Ovary (tissue), 10 donors: ENCODE measurements at places on chromosomes 3 and 15. TPM values are rescaled to one million over a fixed set of nuclear protein-coding genes. Genes with fewer than 3 reads are reported as not detected.
A peak's percentile ranks its signal among the peaks of the same experiment; 100 is the strongest.

GRCh38 chr3:122493296-122493695 is 21.4 kb downstream of the KPNA1 start:
- DNase-seq = no peak

The HRH1 gene
- 6.0 TPM for total RNA-seq

GRCh38 chr3:25603703-25604102 is 61.0 kb downstream of the TOP2B start:
- DNase-seq = no peak

The FETUB gene
- not detected for total RNA-seq

- no peak for DNase-seq
These were observed 43.9 kb downstream of the PXYLP1 start for GRCh38 chr3:141275511-141275910.

The TUBGCP4 gene
- 15.4 TPM for total RNA-seq

The LARP6 gene
- 22.9 TPM for total RNA-seq

- peak; percentile 52 for DNase-seq
These were observed 911 bp downstream of the RFTN1 start for GRCh38 chr3:16512435-16513140.

GRCh38 chr15:58360421-58361090 is 71.2 kb upstream of the LIPC start:
- no peak for DNase-seq

The GP5 gene
- 0.57 TPM for total RNA-seq

GRCh38 chr3:79514069-79514468 is 253.7 kb downstream of the ROBO1 start:
- DNase-seq = no peak

DNA sequence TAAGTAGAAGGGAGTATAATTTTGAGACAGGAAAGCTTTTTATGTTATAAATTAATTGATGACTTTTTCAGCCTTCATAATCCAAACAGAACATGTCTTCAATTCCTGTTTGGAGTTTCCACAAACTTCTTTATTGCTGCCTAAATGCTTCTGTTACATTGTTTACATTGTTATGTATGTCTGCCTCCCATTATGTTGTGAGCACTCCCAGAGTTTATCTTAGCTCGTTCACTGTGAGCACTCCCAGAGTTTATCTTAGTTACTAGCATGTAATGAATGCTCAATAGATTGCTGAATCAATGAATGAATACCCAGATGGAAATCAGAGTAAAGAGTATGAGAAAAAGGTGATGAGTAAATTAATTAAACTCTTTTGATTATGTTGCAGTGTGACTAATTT is 1178.0 kb downstream of the ROBO1 start:
- DNase-seq = no peak

The PPP1R14D gene
- not detected for total RNA-seq

The AGBL1 gene
- total RNA-seq = not detected

GRCh38 chr15:98177966-98178592 is 217.6 kb downstream of the ARRDC4 start:
- DNase-seq = no peak

- no peak for DNase-seq
These were observed 212.7 kb downstream of the PDZRN3 start for GRCh38 chr3:73411993-73412392.

- no peak for DNase-seq
These were observed 77.6 kb downstream of the EDEM1 start for GRCh38 chr3:5264896-5265770.

DNA sequence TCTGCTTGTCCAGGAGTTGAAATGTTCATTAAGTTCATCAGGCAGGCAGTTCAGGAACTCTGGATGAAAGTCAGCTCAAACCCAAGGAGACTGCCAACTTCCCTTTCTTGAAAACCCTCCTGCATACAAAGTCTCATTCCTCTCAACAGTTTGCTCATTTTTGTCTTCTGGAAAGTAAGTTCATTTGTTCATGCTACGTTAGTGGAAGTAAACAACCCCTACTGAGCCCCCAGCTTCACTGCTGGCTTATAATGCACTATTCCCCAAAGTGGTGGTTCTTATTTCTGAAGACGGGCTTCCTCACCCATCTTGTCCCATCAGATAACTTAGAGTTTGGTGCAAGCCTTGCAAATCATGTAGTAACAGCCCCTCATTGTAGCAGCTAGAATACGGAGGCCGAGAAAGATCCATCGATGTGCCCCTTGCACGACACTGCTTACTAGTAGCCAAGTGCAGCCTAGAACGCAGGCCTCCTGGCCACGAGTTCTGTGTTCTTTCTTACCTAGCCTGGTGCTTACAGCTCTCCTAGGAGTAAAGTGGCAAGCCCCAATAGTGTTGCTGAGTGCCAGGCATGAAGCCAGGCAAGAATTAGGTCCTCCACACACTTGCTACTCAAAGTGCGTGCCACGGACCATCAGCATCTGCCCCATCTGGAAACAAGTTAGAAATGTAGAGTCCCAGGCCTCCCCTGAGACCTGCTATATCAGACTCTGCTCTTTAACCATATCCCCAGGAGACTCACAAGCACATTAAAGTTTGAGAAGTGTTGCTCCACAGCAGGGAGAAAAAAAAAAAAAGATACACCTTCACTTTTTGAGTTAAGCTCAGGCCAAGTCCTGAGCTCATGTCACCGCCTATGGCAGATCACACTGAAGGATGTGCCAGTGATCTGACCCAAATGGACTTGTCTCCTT is 82.5 kb downstream of the RFTN1 start:
- no peak for DNase-seq

The FGF7 gene
- 51.6 TPM for total RNA-seq

DNA sequence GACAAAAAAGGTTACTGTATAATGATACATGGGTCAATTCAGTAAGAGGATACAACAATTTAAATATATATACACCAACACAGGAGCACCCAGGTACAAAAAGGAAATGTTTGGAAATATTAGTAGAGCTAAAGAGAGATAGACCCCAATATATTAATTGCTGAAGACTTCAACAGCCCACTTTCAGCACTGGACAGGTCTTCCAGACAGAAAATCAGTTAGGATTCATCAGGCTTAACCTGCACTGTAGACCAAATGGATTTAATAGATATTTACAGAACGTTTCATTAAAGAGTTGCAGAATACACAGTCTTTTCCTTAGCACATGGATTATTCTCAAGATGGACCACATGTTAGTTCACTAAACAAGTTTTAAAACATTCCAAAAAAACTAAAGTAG is 845.9 kb upstream of the GBE1 start:
- no peak for DNase-seq

The NTRK3 gene
- total RNA-seq = 0.95 TPM

The CYP8B1 gene
- total RNA-seq = not detected

The GASK1A gene
- total RNA-seq = 26.9 TPM

DNA sequence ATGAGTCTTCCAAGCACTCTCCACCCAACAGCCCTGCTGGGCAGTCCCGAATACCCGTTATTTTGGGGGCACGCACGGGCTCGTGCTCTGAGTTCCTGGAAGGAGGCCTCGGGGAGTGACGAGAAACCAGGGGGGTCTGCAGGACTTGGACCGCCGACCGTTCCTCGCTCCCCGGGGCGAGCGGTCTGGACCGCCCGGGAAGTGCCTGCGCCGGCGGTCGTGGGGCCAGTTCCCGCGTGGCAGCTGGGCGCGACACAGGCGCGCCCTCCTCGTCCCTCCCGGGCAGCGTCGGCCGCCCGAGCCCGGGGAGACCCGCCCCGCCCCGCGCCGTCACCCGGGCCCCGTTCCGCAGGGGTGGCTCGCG is 387 bp downstream of the GNB4 start:
- DNase-seq = peak; percentile 44

The PLIN1 gene
- total RNA-seq = 0.82 TPM

DNA sequence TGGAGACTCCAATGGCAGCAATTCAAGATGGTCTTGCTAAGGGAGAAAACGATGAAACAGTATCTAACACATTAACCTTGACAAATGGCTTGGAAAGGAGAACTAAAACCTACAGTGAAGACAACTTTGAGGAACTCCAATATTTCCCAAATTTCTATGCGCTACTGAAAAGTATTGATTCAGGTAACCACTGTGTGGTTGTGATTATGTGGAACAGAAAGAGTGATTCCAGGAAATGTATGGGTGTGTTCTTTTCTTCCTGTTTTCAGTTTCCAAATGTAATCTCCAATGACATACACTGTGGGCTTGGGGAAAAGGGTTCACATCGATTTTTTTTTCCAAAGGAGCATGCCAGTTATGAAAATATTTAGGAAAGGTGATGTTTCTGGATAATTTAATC is 10.9 kb downstream of the SCG3 start:
- no peak for DNase-seq

DNA sequence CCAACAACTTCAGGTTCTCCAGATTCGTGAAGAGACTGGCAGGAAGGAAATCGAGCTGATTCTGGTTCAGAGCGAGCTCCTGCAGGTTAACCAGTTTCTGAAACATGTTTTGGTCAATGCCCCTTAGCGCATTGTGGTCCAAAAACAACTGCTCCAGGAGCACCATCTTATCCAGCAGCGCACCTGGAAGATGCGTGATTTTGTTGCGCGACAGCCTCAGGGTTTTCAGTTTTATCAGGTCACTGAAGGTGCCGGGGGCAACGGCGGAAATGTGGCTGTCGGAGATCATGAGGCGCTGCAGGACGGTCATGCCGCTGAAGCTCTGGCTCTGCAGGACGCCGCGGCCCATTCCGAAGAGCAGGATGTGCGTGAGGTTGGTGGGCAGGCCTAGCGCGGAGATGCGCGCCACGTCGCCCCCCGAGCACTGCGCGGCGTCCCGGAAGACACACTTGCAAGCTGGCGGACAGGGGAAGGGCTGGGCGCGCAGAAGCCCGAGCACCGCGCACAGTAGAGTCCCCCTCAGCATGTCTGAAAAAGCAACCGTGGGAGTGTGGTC is 1.2 kb downstream of the GP5 start:
- DNase-seq = no peak

The IGSF11 gene
- 15.1 TPM for total RNA-seq

The GREM1 gene
- 0.12 TPM for total RNA-seq

- no peak for DNase-seq
These were observed 106.8 kb upstream of the SLC6A11 start for GRCh38 chr3:10709110-10709781.

The LDHAL6B gene
- total RNA-seq = not detected

DNA sequence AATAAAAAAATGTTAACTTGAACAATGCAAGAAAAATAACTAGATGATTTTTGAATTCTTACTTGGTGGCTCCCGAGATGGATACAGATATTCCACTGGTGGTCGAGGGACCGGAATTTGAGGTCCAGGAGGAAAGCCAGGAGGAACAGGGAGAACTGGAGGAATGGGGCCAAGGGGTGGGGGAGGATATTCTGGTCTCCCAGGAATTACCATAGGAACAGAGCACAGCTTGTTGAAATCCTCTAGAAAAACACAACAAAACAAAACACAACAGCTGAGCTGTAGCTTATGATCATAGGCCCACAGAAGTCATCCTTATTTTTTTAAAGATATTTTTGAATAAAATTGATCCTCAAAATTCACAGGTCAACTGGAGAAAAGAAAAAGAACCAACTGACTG is 129.4 kb downstream of the FBN1 start:
- DNase-seq = no peak

DNA sequence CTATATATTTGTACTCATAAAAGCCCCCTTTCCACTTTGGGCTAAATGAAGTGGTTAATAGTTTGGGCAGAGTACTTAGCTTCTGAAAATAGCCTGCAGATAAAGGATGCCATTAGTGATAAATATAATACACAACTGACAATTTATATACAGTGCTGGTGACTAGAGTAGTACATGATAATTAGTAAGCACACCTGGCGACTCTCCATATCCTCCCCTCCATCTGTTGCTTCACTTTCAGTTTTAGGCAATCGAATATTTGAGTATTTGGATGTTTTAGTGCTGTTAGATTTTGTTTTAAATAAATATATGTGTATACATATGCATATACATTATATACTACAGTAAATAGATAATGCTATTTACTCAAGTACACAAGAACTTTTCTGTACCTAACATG is 35.9 kb upstream of the CHMP2B start:
- no peak for DNase-seq

DNA sequence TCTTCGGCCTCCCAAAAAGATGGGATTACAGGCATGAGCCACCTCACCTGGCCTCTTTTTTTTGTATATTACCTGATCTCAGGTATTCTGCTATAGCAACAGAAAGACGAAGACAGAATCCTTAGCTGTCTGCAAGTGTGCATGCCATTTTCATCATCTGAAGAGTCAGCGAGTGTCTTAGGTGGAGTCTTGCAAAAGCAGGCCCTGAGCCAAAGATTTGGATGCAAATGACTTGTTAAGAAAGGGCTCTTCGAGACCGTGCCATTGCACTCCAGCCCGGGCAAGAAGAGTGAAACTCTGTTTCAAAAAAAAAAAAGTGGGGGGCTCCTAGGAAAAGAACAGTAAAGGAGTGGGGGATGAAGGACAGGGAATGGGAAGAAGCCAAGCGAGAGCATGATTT is 10.2 kb upstream of the TRIM69 start:
- no peak for DNase-seq

DNA sequence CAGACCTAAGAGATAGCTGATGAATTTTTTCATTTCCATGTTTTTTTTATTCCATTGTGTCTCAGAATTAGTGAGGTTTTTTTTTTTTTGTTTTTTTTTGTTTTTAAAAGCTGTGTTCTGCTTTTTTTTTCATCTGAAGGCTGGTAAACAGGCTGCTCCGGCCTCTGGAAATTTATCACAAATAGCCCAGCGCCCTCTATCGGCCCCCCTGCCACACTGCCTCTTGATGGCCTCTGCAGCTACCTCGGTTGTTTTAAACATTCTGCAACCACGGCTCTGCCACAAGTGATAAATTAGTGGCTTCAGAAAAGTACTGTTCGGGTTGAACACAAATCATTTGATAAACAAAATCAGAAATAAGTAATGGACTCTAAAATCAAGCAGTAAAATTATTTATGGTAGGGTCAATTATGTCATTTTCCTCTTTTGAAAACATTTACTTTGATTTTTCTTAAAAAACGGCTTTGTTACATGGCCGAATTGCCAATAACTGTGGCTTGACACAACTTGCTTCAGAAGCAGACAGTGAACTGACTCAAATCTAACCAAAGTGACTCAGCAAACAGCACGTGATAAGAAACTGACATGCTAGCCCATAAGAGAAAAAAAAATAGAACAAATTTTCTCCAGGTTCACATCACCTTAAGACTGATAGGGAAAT is 87.8 kb downstream of the RSL24D1 start:
- peak; percentile 28 for DNase-seq
